ENCODE measurements at places on chromosomes 2 and 18.
A peak's percentile ranks its signal among the peaks of the same experiment; 100 is the strongest.

GRCh38 chr2:30997979-30998378 lies 140.3 kb downstream of the GALNT14 start:
- no peak for DNase-seq

- peak; percentile 55 for DNase-seq
These were observed 5.0 kb downstream of the RUFY4 start for GRCh38 chr2:218074031-218074430.

- no peak for DNase-seq
These were observed 208.4 kb downstream of the SETBP1 start for GRCh38 chr18:44889111-44889510.

- no peak for DNase-seq
These were observed 45.8 kb downstream of the INPP5D start for GRCh38 chr2:233105930-233106329.

GRCh38 chr2:42099438-42100173 lies 51.8 kb downstream of the PKDCC start:
- DNase-seq = peak; percentile 60

GRCh38 chr2:171966235-171966634 lies 33.5 kb upstream of the METAP1D start:
- DNase-seq = no peak

Measured in NAMALWA (cell line).